Breast epithelium (tissue), 4 donors: ENCODE measurements at places on chromosomes 7 and 10. TPM values are rescaled to one million over a fixed set of nuclear protein-coding genes. Genes with fewer than 3 reads are reported as not detected.

The CABCOCO1 gene
- 1.2 TPM for total RNA-seq

The NEBL gene
- total RNA-seq = 313 TPM

GRCh38 chr7:99648843-99649242 lies 31.0 kb downstream of the CYP3A5 start:
- no peak for DNase-seq
- no peak overlapping the region for H3K4me3 ChIP-seq
- no peaks in the 10 kb centered on the region for H3K4me1 ChIP-seq
- H3K36me3 ChIP-seq = no peaks in the 10 kb centered on the region
- H3K27ac ChIP-seq = no peak overlapping the region
- no peaks in the 10 kb centered on the region for H3K27me3 ChIP-seq

GRCh38 chr10:52280051-52280450 lies 34.0 kb upstream of the DKK1 start:
- no peaks in the 10 kb centered on the region for H3K4me1 ChIP-seq
- H3K4me3 ChIP-seq = no peak overlapping the region
- no peak overlapping the region for H3K27ac ChIP-seq
- no peaks in the 10 kb centered on the region for H3K27me3 ChIP-seq
- no peak for DNase-seq

DNA sequence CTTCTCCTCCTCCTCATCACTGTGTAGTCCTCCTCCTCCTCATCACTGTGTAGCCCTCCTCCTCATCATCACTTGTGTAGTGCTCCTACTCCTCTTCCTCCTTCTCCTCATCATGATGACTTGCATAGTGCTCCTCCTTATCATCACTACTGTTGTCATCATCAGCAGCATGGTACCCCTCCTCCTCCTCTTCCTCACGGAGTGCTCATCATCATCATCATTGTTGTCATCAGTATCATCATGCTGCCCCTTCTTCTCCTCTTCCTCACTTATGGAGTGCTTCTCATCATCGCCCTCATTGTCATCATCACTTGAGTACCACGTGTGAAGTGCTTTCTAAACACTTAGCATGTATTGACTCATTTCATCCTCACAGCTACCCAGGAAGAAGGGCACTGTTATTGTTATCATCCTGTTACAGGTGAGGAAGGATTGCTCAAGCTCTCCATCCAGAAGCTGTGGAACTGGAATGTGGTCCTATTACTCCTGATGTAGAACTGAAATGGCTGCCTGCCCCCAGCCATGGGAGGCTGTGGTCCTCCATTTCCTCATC lies 122.8 kb upstream of the SHH start:
- H3K27me3 ChIP-seq = no peaks in the 10 kb centered on the region
- no peaks in the 10 kb centered on the region for H3K4me1 ChIP-seq
- H3K4me3 ChIP-seq = no peak overlapping the region
- no peaks in the 10 kb centered on the region for H3K36me3 ChIP-seq
- DNase-seq = no peak

- H3K4me3 ChIP-seq = no peak overlapping the region
- no peak for DNase-seq
- no peaks in the 10 kb centered on the region for H3K27me3 ChIP-seq
- H3K27ac ChIP-seq = no peak overlapping the region
- H3K36me3 ChIP-seq = no peaks in the 10 kb centered on the region
These were observed 74.9 kb upstream of the HECW1 start for GRCh38 chr7:43037531-43037930.

GRCh38 chr10:26860102-26860442 lies 686 bp downstream of the ABI1 start:
- H3K4me3 ChIP-seq = peak overlapping the region; percentile 78
- H3K27ac ChIP-seq = peak overlapping the region; percentile 100
- DNase-seq = peak; percentile 63
- H3K27me3 ChIP-seq = no peaks in the 10 kb centered on the region

GRCh38 chr10:51377932-51378599 lies 303.8 kb downstream of the PRKG1 start:
- no peak overlapping the region for H3K4me3 ChIP-seq
- no peaks in the 10 kb centered on the region for H3K36me3 ChIP-seq
- H3K27me3 ChIP-seq = no peaks in the 10 kb centered on the region
- DNase-seq = no peak
- no peaks in the 10 kb centered on the region for H3K4me1 ChIP-seq
- H3K27ac ChIP-seq = no peak overlapping the region

DNA sequence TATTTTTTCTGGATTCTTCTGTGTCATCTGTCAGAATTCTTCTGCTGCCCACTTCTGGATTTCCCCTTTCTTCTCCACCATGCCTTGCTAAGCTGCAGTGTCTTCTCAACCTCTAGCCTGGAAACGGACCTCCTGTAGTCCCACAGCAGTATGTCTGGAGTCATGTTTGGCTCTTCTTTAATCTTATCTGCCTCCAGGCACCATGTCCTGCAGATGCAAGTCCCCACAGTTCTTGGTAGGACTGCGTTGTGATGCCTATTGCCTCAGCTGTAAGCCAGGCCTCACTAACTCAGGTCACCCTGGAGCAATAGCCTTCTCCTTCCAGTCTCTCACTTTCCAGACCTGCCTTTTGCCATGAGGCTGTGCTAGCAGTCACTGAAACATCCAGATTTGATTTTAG lies 268.3 kb downstream of the POM121L12 start:
- H3K36me3 ChIP-seq = no peaks in the 10 kb centered on the region
- no peak overlapping the region for H3K4me3 ChIP-seq
- no peaks in the 10 kb centered on the region for H3K4me1 ChIP-seq
- no peak for DNase-seq
- H3K27ac ChIP-seq = no peak overlapping the region

- peak; percentile 53 for DNase-seq
- no peak overlapping the region for H3K4me3 ChIP-seq
- H3K4me1 ChIP-seq = no peaks in the 10 kb centered on the region
- no peak overlapping the region for H3K27ac ChIP-seq
These were observed 87.5 kb downstream of the PARD3 start for GRCh38 chr10:34727595-34728033.

DNA sequence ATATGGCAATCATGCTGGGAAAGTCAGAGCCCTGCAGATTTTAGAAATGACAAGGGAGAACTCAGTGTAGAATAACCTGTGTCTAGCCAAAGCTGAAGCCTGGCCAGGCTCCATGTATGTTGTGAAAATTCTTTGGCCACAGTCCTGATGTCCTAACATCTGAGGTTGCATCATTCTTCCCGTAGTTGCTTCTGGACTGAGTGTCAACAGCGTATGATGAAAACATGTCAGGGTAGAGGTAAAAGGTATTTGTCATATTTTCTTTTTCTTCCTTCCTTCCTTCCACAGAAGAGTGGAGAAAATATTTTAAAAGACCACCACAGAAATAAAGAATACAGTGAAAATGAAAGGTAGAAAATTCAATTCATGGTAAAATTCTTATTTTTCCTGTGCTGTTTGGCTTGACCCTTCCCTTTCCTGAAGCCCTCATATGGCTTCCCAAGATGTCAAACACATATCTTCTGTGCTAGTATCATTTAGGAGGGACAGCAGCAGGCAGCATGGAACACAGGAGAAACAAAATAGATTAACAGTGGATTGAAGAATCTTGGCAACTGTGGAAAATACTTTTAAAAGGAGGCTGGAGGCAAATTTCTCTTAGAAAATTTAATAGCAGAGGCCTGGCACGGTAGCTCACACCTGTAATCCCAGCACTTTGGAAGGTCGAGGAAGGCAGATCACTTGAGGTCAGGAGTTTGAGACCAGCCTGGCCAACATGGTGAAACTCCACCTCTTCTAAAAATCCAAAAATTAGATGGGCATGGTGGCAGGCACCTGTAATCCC lies 18.9 kb upstream of the NRBF2 start:
- H3K4me3 ChIP-seq = no peak overlapping the region
- H3K27me3 ChIP-seq = no peaks in the 10 kb centered on the region
- peak; percentile 81 for DNase-seq

DNA sequence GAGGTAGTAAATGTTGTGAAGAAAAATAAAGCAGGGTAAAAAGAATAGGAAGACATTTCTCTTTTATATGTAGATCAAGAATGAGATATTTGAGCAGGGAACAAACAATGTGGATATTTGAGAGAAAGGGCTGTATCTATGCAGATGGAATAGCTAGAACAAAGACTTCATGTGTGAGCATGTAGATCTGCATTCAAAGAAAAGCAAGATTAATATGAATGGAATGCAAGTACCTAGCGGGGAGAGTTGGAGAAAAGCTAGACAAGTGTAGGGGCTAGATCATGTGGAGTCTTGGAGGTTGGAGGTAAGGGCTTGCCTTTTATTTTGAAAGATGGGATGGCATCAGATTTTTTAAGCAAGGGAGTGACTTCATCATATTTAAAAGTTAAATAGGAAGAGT lies 27.1 kb downstream of the SHOC2 start:
- no peak overlapping the region for H3K4me3 ChIP-seq
- no peak overlapping the region for H3K27ac ChIP-seq
- no peaks in the 10 kb centered on the region for H3K36me3 ChIP-seq
- DNase-seq = no peak
- no peaks in the 10 kb centered on the region for H3K4me1 ChIP-seq

GRCh38 chr7:27098578-27099451 lies 3.0 kb upstream of the HOXA1 start:
- DNase-seq = no peak
- no peaks in the 10 kb centered on the region for H3K4me1 ChIP-seq
- no peaks in the 10 kb centered on the region for H3K36me3 ChIP-seq

DNA sequence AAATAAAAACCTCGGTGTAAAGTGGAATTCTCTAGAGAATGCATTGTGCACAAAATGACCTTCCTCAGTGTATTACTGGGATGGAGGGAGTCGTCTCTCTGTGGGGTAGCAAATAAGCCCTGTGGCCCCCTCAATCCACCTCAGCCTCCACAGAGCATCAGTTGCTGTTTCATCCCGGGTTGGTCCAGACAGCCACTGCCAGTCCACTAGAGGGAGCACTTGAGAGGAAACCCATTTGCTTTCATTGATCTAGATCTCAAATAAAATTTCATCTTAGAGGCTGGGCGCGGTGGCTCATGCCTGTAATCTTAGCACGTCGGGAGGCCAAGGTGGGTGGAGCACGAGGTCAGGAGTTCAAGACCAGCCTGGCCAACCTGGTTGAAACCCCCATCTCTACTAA lies 1128.7 kb downstream of the CNTNAP2 start:
- H3K4me3 ChIP-seq = no peak overlapping the region
- no peak for DNase-seq
- no peaks in the 10 kb centered on the region for H3K4me1 ChIP-seq
- no peak overlapping the region for H3K27ac ChIP-seq
- H3K27me3 ChIP-seq = no peaks in the 10 kb centered on the region

- no peaks in the 10 kb centered on the region for H3K36me3 ChIP-seq
- no peaks in the 10 kb centered on the region for H3K4me1 ChIP-seq
- no peaks in the 10 kb centered on the region for H3K27me3 ChIP-seq
These were observed 92.8 kb downstream of the MCU start for GRCh38 chr10:72784551-72785351.
